ENCODE measurements at places on chromosomes 7 and 10.

DNA sequence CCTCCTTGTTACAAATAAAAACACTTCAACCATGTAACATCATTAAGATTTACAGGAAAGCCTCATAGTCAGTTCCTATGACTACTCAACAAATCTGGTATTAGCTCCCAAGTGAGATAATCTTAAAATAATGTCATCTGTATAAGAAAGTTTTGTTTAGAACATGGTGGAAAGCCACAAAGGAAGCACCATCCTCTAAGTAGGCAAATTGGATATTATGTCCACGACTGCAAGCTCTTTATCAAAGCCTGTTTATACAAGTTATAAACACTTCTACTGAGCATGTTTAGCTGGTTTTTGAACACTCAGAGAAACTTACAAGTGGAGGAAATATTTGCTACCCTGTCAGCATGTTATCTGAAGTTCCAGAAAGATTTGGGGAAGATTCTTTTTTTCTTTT, 349.8 kb downstream of the ARL4A start:
- DNase-seq = no peak

DNA sequence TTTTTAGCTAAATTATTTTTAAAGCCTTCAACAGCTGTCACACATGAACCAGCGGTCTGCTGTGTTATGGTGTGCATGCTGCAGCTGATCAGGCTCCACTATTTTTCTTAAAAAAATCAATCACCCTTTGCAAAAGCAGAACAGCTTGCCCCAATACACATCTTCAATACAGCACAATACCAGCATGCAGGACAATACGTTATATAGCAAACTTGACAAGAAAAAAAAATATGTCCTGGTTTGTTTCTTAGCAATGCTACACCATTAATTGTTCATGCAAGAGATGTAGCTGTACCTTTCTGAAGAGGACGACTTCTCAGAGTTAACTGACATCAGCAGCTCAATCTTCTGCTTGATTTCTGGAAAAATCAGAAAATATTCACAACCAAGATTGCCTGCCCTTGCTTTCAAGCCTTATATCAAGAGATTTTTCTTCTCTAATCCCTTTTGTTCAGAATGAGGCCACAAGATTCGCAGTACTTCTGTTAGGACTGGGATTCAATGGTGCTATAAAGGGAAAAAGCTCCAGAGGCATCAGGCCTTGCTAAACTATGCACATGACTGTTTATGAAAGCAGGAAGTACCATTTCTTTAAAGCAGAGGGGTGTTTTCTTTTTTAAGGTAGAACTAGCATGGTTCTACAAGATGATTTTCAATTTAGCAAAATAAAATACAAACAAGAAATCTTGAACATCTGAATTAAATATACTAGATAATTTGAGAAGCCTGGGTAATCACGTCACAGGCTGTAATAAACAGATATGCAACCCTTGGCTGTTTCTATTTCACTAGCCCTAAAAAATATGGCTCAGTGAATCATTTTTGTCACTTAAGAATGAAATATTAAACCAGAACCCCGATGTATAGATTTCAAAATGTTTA, 120.0 kb downstream of the SRPK2 start:
- DNase-seq = no peak

GRCh38 chr10:52469970-52470705, 156.1 kb downstream of the DKK1 start:
- DNase-seq = no peak

- DNase-seq = no peak
These were observed 43.4 kb downstream of the PTTG1IP2 start for GRCh38 chr7:90512821-90513254.

DNA sequence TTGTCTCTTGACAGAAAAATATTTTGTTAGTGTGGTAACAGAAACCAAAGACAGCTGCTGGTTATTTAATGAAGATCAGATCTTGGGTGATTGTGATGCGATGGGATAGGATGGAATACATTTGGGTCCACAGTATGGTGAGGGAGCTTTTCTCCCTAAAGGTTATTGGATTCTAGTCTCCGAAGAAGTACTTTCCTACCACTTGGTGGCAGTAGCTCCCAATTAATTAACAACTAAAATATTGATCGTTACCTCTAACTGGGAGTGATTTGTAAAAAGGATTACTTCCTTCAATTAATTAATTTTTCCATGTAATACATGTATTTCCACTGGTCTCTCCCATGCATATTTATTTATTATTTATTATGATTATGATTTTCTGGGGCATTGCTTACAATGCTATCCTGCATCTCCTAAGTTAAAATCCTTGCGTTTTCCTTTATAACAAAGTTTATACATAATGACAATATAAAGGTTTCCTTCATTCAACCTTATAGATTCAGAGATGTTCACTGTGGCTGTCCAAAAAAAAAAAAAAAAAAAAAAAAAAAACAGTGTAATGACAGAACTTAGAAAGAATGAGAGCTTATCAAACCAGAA, 25.6 kb downstream of the TMEM196 start:
- no peak for DNase-seq

DNA sequence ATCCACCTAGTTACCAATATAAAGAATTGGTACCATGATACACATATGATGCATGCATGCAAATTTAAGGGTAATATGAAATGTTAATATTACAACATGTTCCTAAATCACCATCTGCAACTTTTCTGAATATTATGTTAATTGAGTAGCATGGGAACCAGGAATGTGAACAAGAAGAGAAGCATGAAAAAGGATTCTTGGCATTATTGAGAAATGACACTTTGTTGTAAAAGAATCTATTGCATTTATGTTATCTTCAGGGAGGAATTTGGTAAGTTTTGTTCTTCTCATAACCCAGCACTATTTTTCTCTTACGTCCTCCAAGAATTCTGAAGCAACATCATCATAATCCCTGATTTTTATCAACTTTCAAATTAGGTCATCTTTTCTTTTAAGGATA, 159.9 kb upstream of the SLC25A13 start:
- DNase-seq = no peak

DNA sequence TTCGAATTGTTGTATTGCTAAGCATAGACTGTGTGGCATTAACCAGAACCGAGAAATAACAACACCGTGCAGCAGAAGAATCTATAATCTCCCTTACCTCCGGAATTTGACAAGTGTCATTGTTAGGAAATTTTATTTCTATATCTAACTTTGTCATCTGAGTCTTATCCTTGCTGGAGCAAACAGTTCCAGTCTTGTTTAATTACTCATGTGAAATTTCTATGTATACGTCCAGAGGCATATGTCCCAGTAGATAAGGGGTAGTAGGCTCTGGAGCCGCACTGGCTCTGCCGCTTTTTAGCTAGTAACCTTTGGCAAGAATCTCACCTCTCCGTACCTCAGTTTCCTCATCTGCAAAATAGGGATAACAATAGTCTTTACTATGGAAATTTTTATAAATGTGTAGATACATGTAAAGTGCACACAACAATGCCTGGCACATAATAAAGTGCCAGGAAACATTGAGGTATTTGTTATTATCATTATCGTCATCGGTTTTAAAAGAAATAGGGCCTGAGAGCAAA, 228.6 kb downstream of the VTI1A start:
- no peak for DNase-seq

DNA sequence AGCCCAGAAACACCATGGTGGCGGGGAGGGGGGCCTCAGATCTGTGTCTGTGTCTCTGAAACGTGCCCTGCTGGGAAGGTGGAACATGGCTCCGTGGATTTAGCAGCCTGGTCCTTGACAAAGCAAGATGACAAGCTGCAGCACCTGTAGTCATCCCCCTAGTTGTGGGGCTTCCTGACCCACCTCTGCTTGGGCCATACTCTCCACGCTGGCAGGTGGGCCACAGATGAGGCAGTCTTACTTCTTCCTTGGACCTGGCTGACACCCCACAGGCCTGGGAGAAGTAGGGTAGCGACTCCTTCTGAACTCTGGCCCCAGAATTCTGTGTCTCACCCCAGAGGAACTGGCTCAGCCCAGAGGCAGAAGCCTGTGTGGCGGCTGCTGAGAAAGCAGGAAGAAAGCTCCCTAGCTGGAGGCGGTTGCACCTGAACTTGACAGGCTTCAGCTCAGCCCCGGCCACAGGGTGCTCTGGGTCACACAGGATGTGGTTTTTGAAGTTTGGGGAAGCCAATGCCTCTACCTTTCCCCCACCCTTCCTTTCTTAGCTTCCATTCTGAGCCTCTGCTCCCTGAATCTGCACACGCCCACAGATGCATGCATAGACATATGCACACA, 113.9 kb downstream of the ABLIM1 start:
- no peak for DNase-seq

GRCh38 chr10:118692872-118693271, 61.9 kb downstream of the CACUL1 start:
- no peak for DNase-seq

GRCh38 chr7:51313738-51314425, 2.7 kb downstream of the COBL start:
- DNase-seq = no peak

- no peak for DNase-seq
These were observed 33.2 kb downstream of the FRMPD2 start for GRCh38 chr10:48241332-48241731.

DNA sequence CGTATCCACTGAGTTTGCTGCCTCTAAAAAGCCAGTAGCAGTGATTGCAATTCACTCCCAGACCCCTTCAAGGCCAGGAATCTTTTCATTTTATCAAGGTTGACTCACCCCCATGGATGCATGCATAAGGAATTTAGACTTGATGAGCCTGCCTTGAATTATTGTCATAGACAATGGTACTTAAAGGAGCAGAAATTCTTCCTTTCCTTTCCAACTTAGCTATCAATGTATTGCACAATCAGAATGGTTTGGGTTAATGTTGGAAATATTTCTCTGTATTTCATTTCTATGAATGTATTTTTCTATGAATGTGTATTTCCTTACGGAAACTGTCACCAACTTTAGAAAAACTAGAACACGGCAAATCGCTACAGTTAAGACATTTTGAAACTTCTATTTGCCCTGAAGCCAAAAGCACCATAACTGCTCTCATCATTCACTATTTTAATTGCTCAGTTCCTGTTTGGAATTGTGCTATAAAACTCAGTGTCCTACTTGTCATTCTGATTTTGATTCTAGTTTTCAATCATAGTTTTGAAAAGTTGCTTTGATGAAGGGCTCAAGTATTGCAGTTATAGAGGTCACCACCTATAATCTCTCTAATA, 355.7 kb upstream of the AKR1E2 start:
- DNase-seq = no peak

- no peak for DNase-seq
These were observed 56.7 kb downstream of the ZNF365 start for GRCh38 chr10:62430881-62431280.

DNA sequence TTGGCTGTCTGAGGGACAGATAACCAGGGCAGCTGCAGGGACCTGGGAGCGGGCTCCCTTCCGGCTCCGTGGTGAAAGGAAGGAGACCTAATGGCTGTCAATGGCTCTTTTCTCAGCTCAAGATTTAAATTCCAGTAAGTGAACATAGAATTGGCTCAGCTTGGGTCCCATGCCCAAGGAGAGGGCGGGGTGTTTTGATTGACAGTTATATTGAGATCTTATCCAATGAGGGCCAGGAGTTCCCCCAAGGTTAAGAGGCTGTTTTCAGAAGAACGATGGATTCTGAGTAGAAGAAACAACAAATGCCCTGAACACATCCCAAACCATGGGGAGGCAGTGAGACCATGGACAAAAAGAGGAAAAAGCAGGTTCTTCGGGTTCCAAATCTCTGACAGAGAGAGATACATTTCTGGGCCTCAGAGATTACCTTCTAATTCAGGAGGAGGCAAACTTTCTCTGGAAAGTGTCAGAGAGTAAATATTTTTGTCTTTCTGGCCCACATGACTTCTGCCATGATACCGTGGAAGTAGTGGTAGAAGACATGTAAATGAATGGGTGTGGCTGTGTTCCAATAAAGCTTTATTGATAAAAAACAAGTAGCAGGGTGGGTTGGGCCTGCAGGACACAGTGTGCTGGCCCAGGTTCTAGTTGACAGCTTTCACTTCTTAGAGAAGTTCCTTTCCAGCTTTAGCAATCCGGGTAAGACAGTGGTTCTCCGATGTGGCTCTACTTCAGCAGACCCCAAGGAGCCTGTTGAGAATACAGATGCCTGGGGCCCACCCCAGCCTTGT, 219.6 kb downstream of the RPS24 start:
- no peak for DNase-seq

DNA sequence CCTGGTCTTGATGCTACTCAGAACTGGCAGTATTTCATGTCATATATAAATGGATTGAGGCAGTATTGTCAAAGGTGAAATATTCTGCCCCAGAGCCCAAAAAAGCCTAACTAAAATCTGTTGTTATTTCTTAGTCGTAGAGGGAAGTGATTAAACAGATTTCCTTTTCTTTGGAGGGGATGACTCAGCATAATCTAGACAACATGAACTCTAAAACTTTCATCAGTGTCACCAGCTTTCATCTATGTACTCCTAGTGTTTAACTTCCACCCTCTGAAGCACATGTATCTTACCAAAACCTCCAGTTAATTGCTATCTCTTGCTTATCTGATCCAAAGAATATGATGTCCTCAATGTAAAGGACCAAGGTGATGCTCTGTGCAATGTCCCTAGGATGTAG, 97.1 kb upstream of the ARID5B start:
- no peak for DNase-seq

DNA sequence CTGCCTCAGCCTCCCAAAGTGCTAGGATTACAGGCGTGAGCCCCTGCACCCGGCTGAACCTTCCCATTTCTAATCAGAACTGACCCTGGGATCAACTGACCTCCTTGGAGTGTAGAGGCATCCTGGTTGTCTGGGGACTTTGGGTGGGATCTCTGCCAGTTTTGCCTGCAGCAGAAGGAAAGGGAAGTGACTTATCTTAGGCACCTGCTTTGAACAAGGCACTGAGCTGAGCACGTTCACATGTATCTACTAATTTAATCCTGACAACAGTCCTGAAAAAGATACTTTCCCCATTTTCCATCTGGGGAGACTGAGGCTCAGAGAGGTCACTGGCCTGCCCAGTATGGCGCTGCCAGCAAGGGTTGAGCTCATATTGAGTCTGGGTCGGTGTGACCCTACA, 153.4 kb downstream of the CUX1 start:
- no peak for DNase-seq

- no peak for DNase-seq
These were observed 77.9 kb upstream of the HECW1 start for GRCh38 chr7:43034535-43035002.

DNA sequence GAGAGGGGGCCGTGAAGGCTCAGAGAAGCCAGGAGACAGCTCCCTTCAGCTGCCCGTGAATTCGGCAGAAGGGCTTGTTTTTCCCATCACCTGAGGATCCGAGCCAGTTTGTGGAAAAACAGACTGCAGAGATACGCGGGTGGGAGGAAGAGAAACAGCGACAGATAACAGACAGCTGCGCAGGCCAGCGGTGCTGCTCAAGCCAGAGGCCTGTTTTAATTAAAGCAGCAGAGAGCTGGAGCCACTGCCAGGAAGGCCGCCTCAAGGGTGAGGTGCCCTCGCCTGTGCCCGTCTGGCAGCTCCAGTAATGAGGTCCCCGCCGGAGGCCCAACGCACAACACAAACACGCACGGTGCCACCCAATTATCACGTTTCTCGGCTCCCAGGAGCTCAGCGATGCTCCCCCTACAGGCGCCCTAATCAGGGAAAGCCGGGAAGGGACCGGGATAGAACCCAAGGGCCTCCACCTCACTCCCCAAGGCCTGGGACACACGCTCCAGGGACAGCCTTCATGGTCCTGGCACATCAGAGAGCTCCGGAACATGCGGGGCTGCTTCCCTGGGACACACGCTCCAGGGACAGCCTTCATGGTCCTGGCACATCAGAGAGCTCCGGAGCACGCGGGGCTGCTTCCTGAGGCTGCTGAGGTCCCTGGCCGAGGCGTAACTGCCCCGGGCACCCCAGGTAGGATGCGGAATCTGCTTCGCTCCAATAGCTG, 60.6 kb upstream of the DNAAF5 start:
- DNase-seq = peak; percentile 68

GRCh38 chr7:112006071-112006470, 200.1 kb downstream of the DOCK4 start:
- DNase-seq = no peak

GRCh38 chr7:138833596-138833995, 35.6 kb upstream of the ATP6V0A4 start:
- no peak for DNase-seq

Data from ovary (tissue), 10 donors.